ENCODE measurements at places on chromosomes 11 and 22. TPM values are rescaled to one million over a fixed set of nuclear protein-coding genes. Genes with fewer than 3 reads are reported as not detected.

C11orf54 gene
- 7.6 TPM for total RNA-seq

OR56B1 gene
- not detected for total RNA-seq

DNA sequence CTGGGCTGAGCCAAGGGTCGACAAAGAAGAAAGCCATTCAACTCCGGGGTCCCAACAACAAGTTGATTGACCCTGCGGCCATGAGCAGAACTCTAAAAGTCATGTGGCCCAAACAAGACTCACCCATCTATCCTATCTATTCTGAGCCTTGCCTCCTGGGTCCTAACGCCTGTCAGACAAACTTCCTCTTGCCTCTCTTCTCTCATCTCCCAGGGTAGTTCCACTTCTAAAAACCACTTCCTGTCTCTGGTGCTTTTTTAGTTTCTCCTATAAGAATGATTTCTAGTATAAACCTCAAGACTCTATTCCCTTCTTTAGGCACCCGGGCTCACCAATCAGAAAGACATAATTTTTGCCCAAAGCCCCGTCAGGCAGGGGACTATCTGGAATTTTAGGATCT lies 530.2 kb downstream of the DLG2 start:
- DNase-seq, result no peak

DNA sequence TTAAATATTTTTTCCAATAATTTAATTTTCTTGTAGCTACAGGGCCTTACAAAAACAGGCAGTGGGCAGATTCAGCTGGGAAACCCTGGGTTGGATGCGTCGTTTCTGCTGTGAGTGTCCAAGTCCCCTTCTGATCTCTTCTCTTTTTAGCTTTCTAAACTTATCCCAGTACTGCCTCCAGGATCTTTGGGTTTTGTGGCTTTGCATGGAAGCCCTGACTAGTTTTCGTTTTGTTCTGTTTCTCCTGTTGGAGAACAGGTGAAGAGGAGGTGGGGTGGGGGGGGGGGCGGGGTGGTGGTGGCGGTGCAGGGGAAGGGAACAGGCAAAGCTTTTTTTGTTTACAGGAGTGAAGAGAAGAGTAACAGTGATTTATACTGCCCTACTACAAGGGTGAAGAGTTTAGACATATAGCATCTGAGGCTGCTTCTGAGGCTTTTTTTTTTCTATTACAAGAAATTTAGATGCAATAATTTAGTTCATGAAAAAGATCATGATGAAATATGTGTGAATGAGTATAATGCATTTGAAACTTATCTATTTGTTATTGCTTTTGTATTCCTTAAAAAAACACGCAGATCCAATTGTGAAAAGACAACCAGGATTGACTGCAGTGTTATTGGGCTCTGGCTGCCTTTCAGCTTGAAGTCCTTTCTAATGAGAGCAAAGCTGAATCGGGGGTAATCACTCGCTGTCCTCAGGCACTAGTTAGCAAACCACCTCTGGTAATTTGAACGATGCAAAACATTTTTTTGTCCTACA lies 142.9 kb downstream of the NCAM1 start:
- no peak for DNase-seq

AAMDC gene
- total RNA-seq, result 48.4 TPM

DNA sequence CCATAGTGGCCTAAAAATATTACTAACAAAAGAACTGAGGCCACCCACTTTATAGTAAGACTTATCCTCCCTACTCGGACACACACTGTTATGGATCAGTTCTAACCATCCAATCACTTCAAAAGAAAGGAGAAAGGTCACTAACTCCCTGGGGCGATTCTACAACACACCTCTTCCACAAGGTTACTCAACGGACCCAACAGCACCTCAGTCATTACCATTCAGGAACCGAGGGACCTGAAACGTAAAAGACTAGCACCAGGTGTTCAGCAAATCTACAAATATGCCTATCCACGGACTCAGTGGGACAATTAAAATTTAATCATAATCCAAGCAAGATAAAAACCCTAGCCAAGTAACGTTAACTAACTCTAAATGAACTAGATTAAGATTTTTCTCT lies 1.6 kb downstream of the HNRNPUL2 start:
- peak; percentile 12 for DNase-seq

DNA sequence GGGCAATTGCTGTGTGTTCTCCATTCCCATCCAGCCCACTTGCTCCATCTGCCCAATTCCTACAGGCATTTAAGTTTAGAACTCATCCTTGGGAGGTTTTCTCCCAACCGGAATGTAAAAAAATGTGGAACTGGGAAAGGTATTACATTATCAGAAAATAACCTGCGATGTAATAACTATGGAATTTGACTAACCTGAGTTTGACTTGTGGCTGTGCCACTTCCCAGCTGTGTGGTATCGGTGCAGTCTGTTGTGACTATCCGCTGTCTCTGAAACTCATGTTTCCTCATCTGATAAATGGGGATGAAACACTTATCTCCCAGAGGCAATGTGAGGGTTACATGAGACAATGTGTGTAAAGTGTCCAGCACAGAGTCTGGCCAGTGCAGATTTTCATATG lies 77.6 kb downstream of the TENM4 start:
- DNase-seq, result no peak

LTO1 gene
- 12.1 TPM for total RNA-seq

GRCh38 chr11:130396965-130397364 lies 31.4 kb downstream of the ADAMTS8 start:
- DNase-seq, result no peak

DNA sequence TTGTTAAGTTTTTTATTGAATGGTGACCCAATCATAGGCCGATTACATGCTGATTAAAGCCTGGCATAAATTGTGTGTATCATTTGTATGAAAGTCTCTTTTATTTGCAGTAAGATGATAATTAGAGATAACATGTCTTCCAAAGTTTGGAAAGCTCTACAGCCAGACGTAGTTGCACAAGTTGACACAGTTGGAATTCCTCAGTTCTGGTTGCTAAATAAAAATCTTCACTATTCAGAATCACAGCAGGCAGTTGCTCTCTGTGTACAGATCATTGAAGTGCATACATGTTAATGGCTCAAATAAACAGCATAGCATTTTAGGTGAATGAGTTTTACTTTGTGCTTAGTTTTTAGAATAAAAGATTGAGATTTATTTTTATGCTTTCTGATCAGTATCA lies 69.5 kb downstream of the ARHGAP42 start:
- DNase-seq, result no peak

DNA sequence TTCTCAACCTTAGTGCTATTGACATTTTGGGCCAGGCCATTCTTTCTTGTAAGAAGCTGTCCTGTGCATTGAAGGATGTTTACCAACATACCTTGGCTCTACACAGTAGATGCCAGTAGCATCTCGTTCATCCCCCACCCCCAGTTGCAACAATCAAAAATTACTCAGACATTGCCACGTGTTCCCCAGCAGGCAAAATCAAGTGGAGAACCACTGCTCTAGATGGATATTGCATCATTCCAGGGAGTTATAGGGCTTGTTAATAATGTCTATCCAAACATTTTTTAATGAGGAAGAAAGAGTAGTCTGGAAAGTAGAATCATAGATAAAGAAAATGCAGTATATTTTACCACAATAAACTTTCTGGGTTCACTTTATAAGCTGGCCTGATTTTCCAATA lies 64.1 kb downstream of the PRMT3 start:
- DNase-seq, result no peak

DNA sequence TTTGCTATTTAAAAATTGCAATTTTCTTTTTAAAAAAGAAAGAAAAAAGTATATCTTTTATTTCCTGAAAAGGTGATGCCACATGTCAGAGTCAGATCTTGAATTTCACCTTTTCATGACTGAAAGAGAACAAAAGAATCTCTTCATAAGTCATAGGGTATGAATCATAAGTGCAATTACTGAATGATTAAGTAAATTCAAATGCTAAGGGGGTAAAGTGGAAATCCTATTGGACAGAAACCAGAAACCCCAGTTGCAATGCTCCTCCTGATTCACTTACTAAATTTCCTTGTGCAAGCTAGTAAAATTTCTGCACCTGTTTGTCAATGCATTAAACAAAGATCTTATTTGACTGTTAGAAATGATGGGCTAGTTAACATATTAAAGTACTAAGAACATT lies 8.2 kb upstream of the PRRG4 start:
- no peak for DNase-seq

Data from lung microvascular endothelial cell (primary cell).